Occipital lobe (tissue), 3 donors: ENCODE measurements at places on chromosomes 16 and 17.

DNA sequence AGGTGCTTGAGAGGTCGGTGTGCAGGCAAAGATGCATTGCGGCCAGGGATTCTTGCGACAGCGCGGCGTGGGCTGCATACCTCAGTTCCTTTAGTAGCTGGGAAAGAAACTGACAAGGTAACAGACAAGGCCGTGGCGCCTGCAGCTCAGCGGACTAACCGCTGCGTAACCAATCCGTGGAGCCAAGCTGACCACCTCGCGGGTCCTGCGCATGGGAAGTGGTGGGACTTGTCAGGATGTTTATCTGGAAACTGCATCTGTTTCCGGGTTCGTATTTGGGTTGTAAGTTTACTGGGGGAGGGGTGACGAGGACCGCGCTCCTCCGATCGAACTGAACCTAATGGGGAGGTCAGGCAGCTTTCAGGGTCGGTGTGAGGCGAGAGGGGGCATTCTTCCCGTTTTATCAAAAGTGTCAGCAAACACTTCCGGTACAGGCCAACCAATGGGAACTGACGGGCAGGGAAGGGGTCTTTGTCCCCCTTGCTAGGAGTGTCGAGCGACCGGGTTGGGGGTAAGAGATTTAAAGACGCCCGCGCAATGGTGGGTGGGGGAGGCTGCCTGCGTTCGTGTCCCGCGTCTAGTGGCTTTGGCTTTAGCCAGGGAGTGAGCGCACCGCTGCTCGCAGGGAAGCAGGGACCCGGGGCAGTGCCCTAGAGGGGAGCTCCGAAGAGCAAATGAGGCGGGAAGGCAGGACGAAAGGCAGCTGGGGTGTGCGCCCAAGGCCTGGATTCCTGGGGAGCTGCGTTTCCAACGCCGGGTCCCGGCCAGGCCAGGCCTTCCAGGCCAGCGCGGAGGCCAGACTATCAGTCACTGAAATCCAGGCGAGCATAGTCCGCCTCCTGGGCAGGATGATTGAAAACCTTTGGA lies 7.0 kb downstream of the IRX6 start:
- no peak for DNase-seq

GRCh38 chr17:6510321-6510977 lies 45.9 kb downstream of the PITPNM3 start:
- DNase-seq = no peak

GRCh38 chr17:17809531-17810083 lies 27.2 kb downstream of the SREBF1 start:
- no peak for DNase-seq

DNA sequence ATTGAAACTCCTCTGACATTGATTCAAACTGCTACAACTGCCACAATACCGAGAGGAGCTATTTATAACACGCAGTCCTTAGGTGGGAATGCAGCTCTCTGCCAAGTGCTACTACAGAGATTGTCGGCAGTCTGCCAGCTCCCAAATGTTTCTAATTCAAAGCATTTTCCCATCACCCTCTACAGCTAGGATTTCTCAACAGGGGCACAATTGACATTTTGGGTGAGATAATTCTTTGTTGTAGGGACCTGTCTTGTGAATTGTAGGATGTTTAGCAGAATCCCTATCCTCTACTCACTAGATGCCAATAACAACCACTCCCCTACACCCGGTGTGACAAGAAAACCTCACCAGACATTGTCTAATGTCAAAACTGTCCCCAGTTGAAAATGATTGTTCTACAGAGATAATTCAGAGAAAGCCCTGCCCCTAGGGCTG lies 7.8 kb upstream of the N4BP1 start:
- DNase-seq = no peak

- DNase-seq = no peak
Observed at GRCh38 chr17:3921006-3921405, 4.7 kb upstream of the P2RX1 start.

GRCh38 chr16:534135-534534 lies 6.6 kb downstream of the CAPN15 start:
- DNase-seq = no peak

DNA sequence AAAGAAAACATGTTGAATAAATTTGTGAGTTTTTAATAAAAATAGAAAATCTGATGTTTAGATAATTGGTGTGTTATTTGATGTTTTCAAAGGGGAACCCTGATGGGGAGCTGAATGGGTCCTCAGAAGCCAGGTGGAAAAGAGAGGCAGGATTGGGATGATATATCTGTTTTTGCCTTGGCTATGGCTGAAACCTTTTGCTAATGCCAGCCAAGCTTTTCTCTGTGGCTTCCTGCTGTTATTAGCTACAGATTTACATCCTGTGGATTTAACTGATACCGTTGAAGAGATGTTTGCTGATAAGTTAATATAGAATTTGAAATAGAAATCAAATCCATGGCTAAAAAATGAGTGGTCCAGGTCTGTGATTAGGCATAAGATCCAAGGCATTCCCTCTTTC lies 4.2 kb upstream of the AATF start:
- DNase-seq = no peak

DNA sequence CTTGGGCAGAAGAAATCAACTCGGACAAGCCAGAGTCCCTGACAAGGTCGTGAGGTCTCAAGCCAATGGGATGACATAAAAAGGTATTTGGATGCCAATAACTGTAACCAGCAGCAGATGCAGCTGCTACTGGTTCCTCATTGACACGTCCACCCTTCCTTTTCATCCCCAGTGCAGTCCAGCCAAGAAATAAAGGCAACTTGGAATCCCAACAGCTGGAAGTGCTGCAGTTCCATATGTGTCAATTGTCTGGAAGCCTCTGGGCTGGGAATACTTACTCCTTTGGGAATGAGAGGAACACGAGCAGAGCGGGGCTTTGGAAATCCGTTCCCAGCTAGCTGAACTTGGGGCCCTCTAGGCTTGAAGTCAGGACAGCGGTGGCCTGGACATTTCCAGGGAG lies 360.4 kb upstream of the ZFHX3 start:
- no peak for DNase-seq

GRCh38 chr17:72571813-72572396 lies 451.1 kb downstream of the SOX9 start:
- no peak for DNase-seq

DNA sequence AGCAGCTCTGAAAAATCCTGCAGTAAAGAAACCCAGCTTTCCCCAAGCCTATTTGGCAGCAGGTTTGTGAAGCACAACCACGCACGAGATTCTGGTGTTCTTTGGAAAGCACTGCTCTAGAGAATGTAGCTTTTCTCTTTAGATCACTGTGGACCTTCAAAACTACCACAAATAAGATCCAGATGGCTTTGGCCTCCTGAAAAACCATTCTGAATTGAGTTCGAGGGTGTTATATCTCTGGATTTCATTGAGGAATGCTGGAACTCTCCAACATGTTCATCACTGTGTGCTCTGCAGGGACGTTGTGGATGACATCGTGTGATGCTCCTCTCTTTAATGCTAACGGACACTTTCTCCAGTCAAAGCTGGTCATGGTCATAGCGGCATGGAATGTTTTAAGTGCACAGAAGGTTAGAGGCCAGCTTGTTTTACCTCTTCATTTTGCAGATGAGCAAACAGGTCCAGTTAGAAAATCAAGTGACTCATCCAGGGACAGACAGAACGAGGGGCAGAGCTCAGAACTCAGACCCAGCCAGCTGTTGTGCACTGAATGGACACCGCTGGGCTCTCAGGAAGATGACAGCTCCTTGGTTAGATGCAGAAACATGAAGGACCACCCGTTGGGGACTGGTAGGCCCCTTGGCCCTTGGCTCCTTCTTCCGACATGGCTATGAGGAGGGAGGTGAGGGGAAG lies 37.2 kb downstream of the CCDC42 start:
- DNase-seq = no peak

GRCh38 chr17:47057830-47058229 lies 78.8 kb upstream of the RPRML start:
- DNase-seq = no peak

DNA sequence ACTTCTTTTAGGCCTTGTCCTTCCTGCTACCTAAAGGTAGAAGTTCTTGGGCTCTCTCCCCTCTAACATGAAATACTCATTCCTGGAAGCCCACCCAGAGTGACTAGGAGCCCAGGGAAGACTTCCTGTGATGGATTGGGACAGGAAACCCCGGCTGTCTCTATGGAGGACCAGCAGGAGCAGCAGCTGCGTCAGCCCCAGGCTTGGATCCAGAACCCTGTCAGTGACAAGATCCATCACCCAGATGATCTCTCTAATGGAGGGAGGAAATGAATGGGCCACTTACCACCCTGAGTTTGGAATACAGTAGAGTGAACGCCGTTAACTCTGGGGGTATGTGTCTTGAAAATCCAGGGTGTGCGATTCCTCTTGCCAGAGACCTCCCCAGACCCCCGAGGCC lies 195.7 kb upstream of the WSCD1 start:
- DNase-seq = no peak

GRCh38 chr16:73976644-73977043 lies 320.0 kb upstream of the PSMD7 start:
- DNase-seq = no peak

DNA sequence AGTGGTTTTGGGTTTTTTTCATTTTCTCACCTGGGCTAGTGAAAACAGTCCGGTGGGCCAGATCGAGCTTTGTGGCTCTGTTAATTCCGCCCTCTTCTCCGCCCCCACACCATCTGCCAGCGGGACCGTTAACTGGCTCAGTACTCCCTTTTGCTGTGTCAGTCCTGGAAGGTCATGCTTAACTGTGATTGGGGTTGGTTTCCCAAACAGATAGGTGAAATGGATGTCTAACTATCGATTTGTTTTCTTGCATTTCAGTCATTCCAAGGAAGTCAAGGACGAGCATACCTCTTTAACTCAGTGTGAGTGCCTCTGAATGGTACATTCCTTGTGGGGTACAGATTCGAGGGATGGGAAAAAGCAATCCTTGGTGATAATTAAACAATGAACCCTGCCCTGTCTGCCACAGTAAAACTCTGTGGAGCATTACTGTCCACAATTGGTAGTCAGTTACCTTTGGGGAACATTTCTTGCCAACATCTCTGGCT lies 56.7 kb downstream of the YPEL2 start:
- DNase-seq = no peak

GRCh38 chr17:17525956-17526355 lies 29.8 kb upstream of the RASD1 start:
- DNase-seq = no peak

GRCh38 chr16:354291-354881 lies 1.9 kb upstream of the AXIN1 start:
- no peak for DNase-seq

GRCh38 chr17:83200231-83200699 lies 120.9 kb downstream of the METRNL start:
- DNase-seq = no peak

GRCh38 chr16:47388705-47389104 lies 72.2 kb downstream of the ITFG1 start:
- no peak for DNase-seq

DNA sequence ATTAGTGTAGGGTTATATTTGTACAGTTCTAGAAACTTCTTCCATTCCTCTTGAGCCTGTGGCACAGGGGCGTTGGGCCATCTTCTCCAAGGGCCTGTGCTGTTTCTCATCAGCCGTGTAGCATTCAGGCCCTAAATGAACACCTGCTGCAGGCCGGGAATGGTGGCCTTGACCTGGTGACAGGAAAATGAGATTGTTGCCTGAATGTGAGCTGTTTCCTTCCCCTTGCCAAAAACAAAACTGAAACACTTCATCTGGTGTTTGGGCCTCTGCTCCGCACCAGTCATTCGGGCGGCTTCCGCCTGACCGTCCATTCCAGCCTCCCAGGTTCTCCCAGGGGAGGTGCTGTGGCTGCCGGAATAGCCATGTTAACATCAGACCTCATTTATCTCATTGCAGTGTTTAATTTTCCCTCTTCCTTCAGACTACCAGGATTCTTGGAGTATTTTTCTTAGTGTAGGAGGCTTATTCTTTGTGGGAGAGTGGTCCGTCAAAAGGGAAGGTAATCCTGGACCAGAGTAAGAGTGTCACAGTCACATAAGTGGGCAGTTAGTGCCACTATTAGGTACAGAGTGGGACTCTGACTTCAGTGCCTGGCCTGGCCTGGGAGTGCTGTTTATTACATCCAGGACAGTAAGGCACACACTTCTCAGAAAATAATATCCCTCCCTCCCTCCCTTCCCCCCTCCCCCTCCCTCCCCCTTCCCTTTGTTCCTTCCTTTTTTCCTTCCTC lies 61.9 kb downstream of the WWP2 start:
- no peak for DNase-seq

- DNase-seq = no peak
Observed at GRCh38 chr17:70560471-70560870, 391.1 kb downstream of the KCNJ2 start.

GRCh38 chr16:54287131-54288029 lies 793 bp upstream of the IRX3 start:
- DNase-seq = no peak

- no peak for DNase-seq
Observed at GRCh38 chr16:51231702-51232101, 80.6 kb upstream of the SALL1 start.

GRCh38 chr16:54585998-54586340 lies 299.4 kb upstream of the IRX3 start:
- DNase-seq = no peak

GRCh38 chr16:22194707-22195444 lies 11.2 kb upstream of the EEF2K start:
- DNase-seq = no peak

- DNase-seq = no peak
Observed at GRCh38 chr17:71080937-71081336, 911.6 kb downstream of the KCNJ2 start.

- DNase-seq = no peak
Observed at GRCh38 chr16:89795676-89796075, 20.8 kb downstream of the FANCA start.

DNA sequence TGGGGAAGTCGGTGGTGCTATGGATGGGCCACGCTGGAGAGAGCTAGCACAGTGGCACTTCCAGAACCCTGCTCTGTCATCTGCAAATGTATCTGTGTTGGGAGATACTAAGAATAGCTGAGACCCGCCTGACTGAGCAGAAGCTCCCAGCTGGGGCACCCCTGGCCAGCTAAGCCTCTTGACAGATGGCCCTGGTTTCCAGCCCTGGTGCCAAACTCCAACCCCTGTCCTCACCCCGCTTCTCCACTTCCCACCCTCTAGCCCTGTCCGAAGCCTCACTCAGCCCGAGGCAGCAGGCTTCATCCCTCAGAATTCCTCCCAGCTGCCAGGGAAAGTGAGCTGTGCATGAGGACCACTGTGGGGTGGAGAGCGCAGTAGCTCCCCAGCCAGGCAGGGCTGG lies 124.4 kb downstream of the CCDC144A start:
- no peak for DNase-seq

- no peak for DNase-seq
Observed at GRCh38 chr16:82874672-82875071, 247.9 kb downstream of the CDH13 start.

DNA sequence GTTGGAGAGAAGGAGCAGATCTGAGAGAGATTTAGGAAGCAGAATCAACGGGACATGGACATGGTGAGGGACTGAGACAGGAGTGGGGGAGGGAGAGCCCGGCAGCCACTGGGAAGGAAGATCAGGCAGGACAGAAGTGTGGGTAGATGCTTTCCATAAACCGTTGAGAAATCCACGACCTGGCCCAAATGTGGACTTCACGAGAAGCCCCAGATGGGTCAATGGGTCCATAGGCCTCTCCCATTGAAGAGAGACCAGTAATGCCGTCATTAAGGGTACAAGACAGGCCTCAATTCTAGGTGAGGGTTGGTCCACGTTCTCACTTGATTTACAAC lies 530 bp upstream of the CCL22 start:
- no peak for DNase-seq

GRCh38 chr17:79677646-79678045 lies 53.1 kb upstream of the ENPP7 start:
- no peak for DNase-seq
